ENCODE measurements at places on chromosomes 2 and 18. TPM values are rescaled to one million over a fixed set of nuclear protein-coding genes. Genes with fewer than 3 reads are reported as not detected.

DNA sequence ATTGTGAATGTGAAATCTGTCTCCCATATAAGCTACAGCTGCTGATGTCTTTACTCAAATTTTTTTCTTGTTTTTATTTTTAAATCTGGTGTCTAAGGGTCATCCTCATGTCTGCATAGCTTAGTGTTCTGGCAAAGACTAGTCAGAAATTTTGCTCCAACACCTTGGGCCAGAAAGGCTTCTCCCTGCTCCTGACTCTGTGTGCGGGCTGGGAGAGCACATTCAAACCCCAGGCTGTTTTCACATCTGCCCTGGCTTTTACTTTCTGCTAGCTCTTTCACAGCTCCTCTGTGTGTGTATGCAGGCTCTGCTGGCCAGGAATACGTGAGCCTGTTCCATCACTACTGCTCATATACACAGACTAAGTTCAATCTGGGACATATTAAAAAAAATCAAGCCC, 102.9 kb upstream of the RIOK3 start:
- H3K36me3 ChIP-seq, result no peaks in the 10 kb centered on the region
- DNase-seq, result no peak
- no peaks in the 10 kb centered on the region for H3K4me1 ChIP-seq
- H3K4me3 ChIP-seq, result no peak overlapping the region
- H3K27me3 ChIP-seq, result no peaks in the 10 kb centered on the region
- H3K27ac ChIP-seq, result no peak overlapping the region

- H3K27me3 ChIP-seq, result no peaks in the 10 kb centered on the region
- H3K4me1 ChIP-seq, result peaks cover 8% of the 10 kb centered on the region
- DNase-seq, result no peak
- H3K27ac ChIP-seq, result no peak overlapping the region
- no peaks in the 10 kb centered on the region for H3K36me3 ChIP-seq
These were observed 48.1 kb upstream of the VPS54 start for GRCh38 chr2:64067326-64067725.

DNA sequence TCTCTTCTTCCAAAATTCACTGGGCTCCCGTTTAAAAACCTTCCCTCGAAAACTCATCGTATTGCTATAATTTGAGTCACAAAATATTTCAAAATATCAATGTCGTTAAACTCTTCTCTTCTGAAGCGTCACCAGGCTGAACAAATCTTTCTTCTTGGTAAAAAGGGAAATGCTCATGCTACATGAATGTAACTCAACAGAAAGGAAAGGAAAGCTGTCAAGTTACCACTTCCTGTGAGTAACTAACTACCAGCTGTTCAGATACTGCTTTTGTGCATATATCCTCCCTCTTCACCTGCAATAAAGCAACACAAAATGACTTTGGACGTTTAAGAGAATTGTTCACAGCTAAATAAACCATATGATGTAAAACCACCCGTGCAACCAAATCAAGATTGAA, 95.4 kb downstream of the DOCK10 start:
- no peaks in the 10 kb centered on the region for H3K4me1 ChIP-seq
- no peak overlapping the region for H3K4me3 ChIP-seq
- DNase-seq, result no peak
- H3K36me3 ChIP-seq, result no peaks in the 10 kb centered on the region
- no peaks in the 10 kb centered on the region for H3K27me3 ChIP-seq

- DNase-seq, result no peak
- no peaks in the 10 kb centered on the region for H3K27me3 ChIP-seq
- H3K4me3 ChIP-seq, result no peak overlapping the region
These were observed 45.8 kb upstream of the RBM44 start for GRCh38 chr2:237752761-237753165.

- no peak overlapping the region for H3K4me3 ChIP-seq
- H3K4me1 ChIP-seq, result no peaks in the 10 kb centered on the region
- DNase-seq, result no peak
- no peaks in the 10 kb centered on the region for H3K27me3 ChIP-seq
These were observed 938.1 kb upstream of the SLC39A10 start for GRCh38 chr2:194718881-194719280.

DNA sequence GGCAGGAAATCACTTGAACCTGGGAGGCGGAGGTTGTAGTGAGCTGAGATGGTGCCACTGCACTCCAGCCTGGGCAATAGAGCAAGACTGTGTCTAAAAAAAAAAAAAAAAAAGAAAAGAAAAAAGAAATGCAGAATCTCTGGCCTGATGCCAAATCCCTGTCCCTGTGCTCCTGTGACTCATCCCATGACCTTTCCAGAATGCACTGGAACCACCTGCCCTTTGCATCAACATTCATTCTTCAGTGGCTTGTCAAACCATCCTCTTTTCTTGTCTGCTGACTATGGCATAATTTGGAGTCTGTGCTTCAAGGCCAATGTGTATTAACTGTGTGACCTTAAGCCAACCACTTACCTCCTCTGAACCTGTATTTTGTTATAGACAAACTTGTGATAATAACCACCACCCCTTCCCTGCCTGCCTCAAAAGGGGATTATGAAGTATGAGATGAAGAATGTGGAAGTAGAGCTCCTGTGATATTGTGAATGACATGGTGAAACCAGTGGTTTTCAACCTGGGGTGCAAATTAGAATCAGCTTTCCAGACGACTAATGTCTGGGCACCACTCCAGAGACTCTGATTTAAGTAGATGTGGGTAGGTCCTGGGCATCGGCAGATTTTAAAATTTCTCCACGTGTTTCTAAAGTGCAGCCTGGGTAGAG, 189.3 kb downstream of the CLIP4 start:
- H3K4me1 ChIP-seq, result peaks cover 16% of the 10 kb centered on the region
- no peak overlapping the region for H3K27ac ChIP-seq
- no peaks in the 10 kb centered on the region for H3K36me3 ChIP-seq

GRCh38 chr18:23237524-23238151, 102.4 kb downstream of the CABLES1 start:
- H3K27ac ChIP-seq, result peak overlapping the region; percentile 45
- H3K27me3 ChIP-seq, result no peaks in the 10 kb centered on the region

DNA sequence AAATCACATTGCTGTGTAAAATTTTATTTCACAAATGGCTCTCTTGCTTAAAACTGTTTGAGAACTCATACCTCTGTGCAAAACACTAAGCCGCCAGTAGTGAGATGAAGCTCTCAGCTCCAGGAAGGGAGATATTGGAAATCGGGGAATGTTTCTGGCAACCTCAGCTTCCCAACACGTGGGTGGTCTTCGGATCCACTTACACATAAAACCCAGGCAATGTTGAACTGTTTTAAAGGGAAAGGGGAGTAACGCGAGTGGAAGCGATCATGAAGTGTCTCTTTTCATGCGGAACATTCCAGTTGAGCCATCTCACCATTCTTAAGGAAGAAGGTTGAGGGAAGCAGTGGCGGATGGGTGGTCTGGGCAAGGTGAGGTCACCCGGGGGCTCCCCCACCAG, 136.8 kb downstream of the ASB1 start:
- no peaks in the 10 kb centered on the region for H3K4me1 ChIP-seq
- H3K27me3 ChIP-seq, result no peaks in the 10 kb centered on the region
- no peak overlapping the region for H3K27ac ChIP-seq
- no peak overlapping the region for H3K4me3 ChIP-seq
- DNase-seq, result no peak

- no peak for DNase-seq
- no peaks in the 10 kb centered on the region for H3K27me3 ChIP-seq
- H3K4me1 ChIP-seq, result no peaks in the 10 kb centered on the region
- H3K27ac ChIP-seq, result no peak overlapping the region
- no peak overlapping the region for H3K4me3 ChIP-seq
These were observed 31.2 kb upstream of the C1GALT1C1L start for GRCh38 chr2:43707255-43708015.

GRCh38 chr2:70029814-70030409, 57.4 kb upstream of the PCBP1 start:
- no peaks in the 10 kb centered on the region for H3K36me3 ChIP-seq
- H3K4me3 ChIP-seq, result no peak overlapping the region
- H3K4me1 ChIP-seq, result peaks cover 4% of the 10 kb centered on the region
- H3K27me3 ChIP-seq, result no peaks in the 10 kb centered on the region

GRCh38 chr2:3299703-3300102, 77.9 kb downstream of the EIPR1 start:
- DNase-seq, result no peak
- no peak overlapping the region for H3K27ac ChIP-seq
- no peaks in the 10 kb centered on the region for H3K27me3 ChIP-seq
- H3K4me1 ChIP-seq, result no peaks in the 10 kb centered on the region
- no peak overlapping the region for H3K4me3 ChIP-seq

DNA sequence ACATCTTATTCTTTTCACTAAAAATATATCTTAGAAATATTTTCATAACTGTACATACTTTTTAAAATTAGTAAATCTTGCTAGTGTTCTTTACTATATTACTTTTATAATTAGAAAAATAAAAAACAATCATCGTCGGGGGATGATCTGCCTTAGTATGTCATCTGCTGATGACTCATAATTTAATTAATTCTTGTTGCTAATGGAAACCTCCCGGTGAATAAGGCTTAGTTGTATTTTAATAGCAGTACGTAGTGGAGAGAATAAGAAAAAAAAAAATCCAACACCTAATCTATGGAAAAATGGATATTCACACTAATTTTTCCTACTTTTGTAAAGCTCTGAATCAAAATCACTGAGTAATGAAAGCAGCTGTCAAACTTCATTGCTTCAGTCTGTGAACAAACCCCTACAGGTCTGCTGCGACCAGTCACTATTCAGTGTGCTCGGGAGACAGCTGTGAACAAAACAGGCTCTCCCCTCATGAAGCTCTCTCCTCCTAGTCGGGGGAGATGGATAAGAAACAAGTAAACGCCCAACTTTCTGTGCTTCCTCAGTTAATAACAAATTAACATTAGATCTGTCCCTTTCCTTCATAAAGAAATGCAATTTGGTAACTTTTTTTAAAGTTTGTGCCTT, 97.4 kb upstream of the UPP2 start:
- H3K36me3 ChIP-seq, result no peaks in the 10 kb centered on the region
- H3K4me1 ChIP-seq, result peaks cover 11% of the 10 kb centered on the region
- no peak for DNase-seq
- no peaks in the 10 kb centered on the region for H3K27me3 ChIP-seq
- H3K4me3 ChIP-seq, result no peak overlapping the region

DNA sequence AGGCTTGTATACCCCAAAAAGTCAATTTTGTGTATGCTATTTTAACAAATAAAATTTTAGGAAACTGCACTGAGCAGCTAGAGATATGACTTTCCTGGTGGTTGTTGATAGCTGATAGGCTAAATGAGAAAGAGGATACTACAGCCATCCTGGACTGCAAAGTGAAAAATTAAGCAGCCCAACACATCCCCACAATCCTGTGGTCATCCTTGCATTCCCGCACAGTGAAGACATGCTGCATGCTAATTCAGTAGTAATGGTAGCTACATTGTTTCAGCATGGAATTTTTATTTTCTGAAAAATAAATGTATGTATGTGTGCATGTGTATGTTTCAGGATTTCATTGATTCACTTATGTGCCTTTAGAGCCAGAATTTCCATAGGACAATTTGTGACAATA, 124.2 kb upstream of the CCDC68 start:
- no peak overlapping the region for H3K27ac ChIP-seq
- H3K4me3 ChIP-seq, result no peak overlapping the region
- no peaks in the 10 kb centered on the region for H3K36me3 ChIP-seq
- DNase-seq, result no peak

DNA sequence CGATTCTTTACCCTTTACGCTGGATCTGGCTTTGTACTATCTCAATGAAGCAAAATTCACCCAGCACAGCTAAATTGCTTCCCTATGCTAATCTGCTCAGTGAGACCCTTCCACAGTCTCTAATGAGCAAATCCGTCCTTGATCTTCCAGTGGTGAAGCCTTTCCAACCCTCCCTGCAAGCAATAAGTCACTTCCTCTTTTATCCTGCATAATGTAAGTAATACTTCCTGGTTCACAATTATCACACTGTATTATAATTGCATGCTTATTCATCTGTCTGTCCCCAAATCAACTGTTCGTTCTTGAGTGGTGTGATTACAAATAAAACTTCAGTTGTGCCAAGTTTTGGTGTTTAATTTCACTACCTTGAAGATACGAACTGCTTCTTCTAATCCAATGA, 404.0 kb downstream of the ADCYAP1 start:
- H3K4me3 ChIP-seq, result no peak overlapping the region
- H3K36me3 ChIP-seq, result no peaks in the 10 kb centered on the region
- DNase-seq, result no peak
- no peaks in the 10 kb centered on the region for H3K4me1 ChIP-seq
- H3K27me3 ChIP-seq, result no peaks in the 10 kb centered on the region
- no peak overlapping the region for H3K27ac ChIP-seq

GRCh38 chr2:226295681-226296080, 503.9 kb downstream of the IRS1 start:
- no peaks in the 10 kb centered on the region for H3K4me1 ChIP-seq
- no peak overlapping the region for H3K27ac ChIP-seq
- no peak for DNase-seq
- H3K36me3 ChIP-seq, result no peaks in the 10 kb centered on the region
- H3K4me3 ChIP-seq, result no peak overlapping the region
- H3K27me3 ChIP-seq, result no peaks in the 10 kb centered on the region

DNA sequence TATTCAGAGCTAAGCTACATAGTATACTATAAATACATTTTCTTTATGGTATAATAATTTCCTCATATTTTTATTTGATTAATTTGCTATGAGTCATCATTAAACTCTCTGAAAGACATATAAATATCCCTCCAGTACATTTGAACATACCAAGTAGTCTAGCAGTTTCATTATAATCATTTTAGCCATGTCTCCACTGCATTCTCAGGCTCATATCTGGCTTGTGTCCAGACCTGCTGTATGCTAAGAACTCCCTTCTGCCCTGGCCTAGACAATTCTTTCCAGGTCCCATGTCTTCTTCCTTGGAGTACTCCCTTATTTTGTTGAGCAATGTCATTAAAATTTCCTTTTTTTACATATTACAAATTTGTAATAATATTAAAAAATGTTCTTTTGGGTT, 16.6 kb upstream of the DYNC1I2 start:
- no peaks in the 10 kb centered on the region for H3K36me3 ChIP-seq
- DNase-seq, result no peak
- no peaks in the 10 kb centered on the region for H3K4me1 ChIP-seq
- no peaks in the 10 kb centered on the region for H3K27me3 ChIP-seq
- H3K4me3 ChIP-seq, result no peak overlapping the region
- no peak overlapping the region for H3K27ac ChIP-seq

DNA sequence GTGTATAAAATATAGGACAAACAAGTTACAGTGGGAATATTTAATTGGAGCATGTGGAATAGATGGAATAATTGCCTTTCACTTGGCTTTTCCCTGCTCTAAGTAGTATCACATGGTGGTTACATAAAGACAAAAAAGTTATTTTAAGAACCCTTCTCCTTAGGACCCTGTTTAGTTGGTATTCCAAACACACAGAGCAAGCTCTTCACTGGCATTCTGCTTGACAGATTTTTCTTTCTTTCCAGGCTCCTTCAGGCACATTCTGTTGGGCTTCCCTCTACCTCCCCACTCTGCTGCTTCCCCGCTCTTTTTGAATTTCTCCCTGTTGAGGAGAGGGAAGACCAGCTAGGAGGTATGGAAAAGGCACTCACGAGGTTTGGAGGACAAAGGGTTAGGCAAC, 29.0 kb upstream of the DARS1 start:
- DNase-seq, result no peak
- peaks cover 5% of the 10 kb centered on the region for H3K4me1 ChIP-seq
- H3K4me3 ChIP-seq, result no peak overlapping the region

Gene SERPINB11
- not detected for total RNA-seq

Gene POTEI
- total RNA-seq, result 0.09 TPM

Gene ANKRD30B
- total RNA-seq, result not detected

Gene TUBB8B
- not detected for total RNA-seq

Gene WDSUB1
- 4.2 TPM for total RNA-seq

Gene M1AP
- total RNA-seq, result 0.32 TPM

All from pancreas (tissue), 10 donors.